Colonic mucosa (tissue), 4 donors: ENCODE measurements at places on chromosomes 6 and 20. TPM values are rescaled to one million over a fixed set of nuclear protein-coding genes. Genes with fewer than 3 reads are reported as not detected.

- no peak for DNase-seq
Measured at GRCh38 chr20:40449974-40450616, 238.9 kb downstream of the MAFB start.

DNA sequence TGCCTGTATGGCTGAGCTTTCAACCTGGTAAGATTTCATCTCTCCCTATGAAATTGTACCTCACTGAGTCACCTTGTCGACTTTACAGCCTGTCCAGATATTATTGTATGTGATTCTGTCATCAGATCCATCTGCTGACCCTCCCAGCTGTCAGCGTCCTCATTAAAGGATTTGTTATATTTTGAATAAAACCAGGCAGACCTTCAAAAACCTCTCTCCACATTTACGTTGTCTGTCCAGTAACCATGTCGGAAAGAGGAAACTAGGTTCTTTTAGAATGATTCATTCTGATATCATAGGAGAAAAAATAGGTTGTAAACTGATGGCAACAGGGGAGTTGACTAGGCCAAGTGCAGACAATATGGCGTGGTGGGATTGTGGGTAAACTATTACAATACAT, 38.5 kb downstream of the TSPYL4 start:
- DNase-seq: no peak

DNA sequence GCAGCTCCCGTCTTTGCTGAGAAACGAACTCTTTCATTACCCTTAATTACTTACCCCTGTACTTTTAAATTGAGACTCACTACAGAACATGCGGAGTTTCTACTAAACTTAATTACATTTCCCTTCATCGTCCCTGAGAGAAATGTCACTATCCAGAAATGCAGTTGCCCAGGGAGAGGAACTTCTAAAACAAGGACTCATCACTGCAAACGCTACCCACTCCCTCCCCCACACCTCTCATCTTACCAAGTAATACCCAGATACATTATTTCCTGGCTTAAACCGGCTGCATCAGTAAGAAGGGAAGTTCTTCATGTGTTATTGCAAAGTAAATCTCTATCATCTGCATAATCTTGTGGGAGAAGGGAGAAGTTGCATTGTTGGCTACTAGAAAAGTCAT, 138.3 kb downstream of the IPCEF1 start:
- no peak for DNase-seq

DNA sequence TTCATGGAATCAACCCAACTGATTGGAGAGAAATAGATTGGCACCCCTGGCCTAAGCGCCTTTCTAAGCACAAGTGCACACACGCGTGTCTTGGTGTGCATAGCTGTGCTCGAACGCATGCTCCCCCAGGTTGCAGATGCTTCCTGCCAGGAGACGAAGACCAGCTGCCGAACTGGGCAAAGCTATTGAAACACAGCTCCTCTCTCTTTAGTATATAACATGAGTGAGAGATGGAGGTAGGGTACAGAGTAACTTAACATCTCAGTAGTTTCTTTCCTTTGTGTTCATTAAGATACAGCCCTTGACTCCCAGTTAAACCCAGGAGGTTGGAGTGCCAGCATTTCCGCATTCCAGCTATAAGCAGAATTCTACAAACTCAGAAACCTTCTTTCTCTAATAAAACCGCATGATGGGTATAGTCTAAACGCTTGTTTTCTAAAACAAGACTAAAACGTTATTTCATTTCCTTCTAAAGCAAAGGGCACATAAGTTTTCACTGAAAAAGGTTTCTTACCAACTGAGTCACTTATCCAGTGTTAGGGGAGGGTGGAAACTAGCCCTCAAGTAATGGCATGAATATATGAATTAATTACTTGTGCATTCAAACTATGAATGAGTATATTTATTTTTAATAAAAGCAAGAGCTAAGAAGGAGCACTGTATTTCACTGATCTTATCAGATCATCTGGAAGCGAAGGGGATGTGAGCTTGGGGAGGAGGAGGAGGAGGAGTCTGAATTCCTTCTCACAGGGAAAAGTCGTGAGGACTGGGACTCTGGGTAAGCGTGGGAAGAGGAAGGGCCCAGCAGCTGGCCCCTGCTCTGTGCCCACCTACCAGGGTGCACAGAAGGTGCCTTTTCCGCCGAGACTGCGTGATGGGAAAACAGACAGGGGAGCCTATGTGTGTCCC, 179.2 kb downstream of the TMEM242 start:
- DNase-seq: no peak

GRCh38 chr6:81977486-81977885, 225.0 kb upstream of the TENT5A start:
- DNase-seq: no peak

GRCh38 chr6:105497549-105497948, 94.7 kb upstream of the PREP start:
- DNase-seq: no peak

GRCh38 chr6:66328200-66328599, 621.2 kb upstream of the EYS start:
- DNase-seq: no peak

The BPIFA1 gene
- total RNA-seq: not detected
